ENCODE measurements at places on chromosomes 16 and 17. TPM values are rescaled to one million over a fixed set of nuclear protein-coding genes. Genes with fewer than 3 reads are reported as not detected.

Gene CFAP97D1
- polyA plus RNA-seq = not detected

Gene CENPX
- polyA plus RNA-seq = 83.2 TPM

GRCh38 chr16:87951552-87952538 lies 611 bp downstream of the BANP start:
- DNase-seq = peak; percentile 54

- no peak for DNase-seq
Measured at GRCh38 chr17:59651346-59651745, 31.7 kb downstream of the CLTC start.

GRCh38 chr16:23523876-23524385 lies 13.6 kb upstream of the GGA2 start:
- DNase-seq = no peak

DNA sequence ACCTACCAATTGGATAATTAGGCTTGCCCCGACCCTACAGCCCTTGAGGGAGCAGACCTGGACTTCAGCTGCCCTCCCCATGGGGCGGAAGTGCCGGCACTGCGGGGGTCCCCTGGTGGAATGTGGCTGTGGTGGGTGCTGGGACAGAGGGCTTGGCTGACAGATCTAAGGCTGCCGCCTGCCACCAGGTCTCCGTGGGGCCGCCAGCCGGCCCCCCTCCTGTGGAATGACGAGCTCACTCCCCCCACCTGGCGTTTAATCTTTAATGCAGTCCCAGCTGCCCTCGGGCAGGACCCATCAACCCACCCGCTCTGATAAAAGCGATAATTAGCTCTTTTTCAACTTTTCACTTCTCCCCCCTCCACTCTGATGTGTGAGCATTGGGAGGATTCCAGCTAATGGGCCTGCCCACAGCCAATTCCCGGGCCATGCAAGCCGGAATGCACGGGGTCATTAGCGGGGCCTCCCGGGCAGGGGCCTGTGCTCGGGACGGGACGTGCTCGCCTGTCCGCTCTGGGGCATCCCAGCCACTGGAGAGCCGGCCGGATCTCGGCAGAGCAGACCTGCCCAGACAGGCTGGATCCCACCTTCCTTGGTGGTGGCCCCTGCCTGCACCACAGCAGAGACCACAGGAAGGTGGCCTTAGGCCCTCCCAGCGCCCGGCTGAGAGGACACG lies 28.3 kb upstream of the GOSR2 start:
- DNase-seq = no peak

DNA sequence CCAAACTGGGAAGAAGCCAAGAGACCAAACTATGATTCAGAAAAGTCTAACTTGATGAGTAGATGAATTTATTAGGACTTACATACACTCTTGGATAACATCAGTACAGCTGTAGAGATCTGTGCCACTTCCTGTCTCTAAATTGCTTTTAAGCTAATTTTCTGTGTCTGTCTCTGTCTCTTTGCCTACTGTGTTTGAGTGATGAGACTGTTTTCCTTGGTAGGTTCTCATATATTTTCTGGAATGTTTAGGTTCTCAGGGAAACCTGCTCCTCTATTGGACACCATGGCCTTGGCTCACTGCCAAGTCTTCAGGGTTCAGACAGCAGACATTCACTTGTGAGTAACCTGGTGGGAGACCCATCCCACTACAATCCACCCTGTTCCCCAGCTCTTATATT lies 103.5 kb upstream of the KIF2B start:
- DNase-seq = peak; percentile 7

DNA sequence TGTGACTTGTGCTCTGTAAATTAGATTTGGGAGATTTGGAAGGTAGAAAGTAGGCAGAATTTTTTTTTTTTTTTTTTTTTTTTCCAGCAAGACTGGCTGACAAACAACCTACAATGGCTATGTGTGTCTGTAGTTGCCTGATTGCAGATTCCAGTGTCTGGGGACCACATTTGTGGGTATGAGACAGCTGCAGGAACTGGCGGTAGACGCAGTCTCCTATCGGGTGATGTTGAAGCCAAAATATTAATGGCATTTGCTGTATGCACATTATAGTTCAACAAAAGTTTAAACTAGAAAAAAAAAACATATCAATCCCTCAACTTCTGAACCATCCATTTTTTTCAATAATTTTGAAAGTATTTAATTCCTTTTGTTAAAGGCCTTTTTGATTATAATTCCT lies 665.2 kb downstream of the TOX3 start:
- DNase-seq = no peak

DNA sequence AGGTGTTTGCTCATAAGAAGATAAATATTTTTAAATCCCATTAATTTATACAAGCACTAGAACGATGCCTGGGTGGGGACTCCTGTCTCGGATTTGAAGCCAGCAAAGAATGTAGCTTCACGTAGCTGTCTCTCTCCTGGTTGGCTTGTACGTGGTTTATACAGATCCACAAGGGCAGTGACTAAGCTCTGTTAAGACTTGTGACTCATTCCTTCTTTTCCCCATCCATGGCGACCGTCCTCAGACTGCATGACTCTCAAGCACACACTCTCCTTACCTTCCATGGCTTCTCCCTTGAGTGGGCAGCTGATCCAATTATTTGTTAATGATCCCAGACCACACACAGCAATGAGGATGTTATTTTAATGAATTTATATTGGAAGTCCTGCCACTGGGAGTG lies 679.7 kb upstream of the SOX9 start:
- peak; percentile 47 for DNase-seq

DNA sequence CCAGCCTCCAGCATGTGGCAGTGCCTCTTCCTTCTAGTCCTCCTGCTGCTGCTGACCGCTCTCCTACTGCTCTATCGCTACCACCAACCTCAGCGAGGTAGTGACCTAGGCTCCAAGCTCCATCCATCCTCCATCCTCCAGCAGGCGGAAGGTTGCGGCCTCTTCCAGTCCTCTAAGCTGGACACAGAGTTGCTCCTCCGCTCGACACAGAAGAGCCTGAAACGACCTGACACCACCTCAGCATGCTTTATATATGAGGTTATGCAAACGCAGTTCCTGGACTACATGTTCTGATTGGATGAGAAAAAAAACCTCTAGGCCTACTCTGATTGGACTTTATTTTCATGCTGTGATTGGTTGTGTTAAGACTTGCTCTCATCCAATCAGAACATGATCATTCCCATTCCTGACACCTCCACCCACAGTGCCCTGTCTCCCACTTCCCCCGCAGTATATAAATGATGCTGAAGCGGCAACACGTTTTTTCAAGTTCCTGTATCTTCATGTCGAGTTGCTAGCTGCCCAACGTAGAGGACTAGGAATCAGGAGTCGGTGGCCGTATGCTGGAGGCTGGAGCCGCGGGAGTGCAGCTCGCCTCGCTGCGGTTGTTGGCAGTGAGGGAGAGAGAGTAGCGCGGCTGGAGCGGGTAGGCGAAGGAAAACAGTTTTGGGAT lies 398.1 kb downstream of the KCNJ18 start:
- no peak for DNase-seq

- peak; percentile 76 for DNase-seq
Measured at GRCh38 chr16:28596840-28597691, at the start of gene SULT1A2. SULT1A2 (minus strand) TSS chr16:28597050; CDS start chr16:28595930, 1,120 bp downstream.

- no peak for DNase-seq
Measured at GRCh38 chr16:6446370-6446769, 886.3 kb upstream of the RBFOX1 start.

DNA sequence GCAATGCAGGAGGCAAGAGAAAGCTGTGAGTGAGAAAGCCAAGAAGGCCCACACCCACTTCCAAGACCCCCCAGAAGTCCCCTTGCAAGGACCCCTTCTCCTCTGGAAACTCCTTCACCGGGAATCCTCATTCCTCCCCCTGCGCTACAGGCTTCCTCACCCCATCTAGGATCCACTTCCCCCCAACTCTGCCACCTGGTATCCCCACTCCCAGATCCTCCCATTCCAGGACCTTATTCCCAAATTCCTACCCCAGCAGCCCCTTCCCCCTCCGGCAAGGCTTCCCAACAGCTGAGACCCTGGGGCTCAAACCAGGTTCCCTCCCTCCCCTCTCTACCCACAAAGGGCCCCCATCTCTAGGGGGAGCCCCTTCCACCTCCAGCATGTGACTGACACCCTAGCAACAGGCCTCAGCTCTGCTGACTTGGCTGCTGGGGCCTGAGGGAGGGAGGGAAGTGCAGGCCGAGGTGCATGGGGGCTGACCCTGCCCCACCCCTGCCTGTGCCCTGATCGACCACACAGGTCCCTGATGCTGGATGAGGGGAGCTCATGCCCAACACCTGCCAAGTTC lies 2.1 kb downstream of the HSF4 start:
- DNase-seq = no peak

- DNase-seq = peak; percentile 61
Measured at GRCh38 chr17:31787857-31788570, 71.0 kb downstream of the COPRS start.

GRCh38 chr17:2735896-2736295 lies 13.6 kb downstream of the CCDC92B start:
- DNase-seq = no peak

DNA sequence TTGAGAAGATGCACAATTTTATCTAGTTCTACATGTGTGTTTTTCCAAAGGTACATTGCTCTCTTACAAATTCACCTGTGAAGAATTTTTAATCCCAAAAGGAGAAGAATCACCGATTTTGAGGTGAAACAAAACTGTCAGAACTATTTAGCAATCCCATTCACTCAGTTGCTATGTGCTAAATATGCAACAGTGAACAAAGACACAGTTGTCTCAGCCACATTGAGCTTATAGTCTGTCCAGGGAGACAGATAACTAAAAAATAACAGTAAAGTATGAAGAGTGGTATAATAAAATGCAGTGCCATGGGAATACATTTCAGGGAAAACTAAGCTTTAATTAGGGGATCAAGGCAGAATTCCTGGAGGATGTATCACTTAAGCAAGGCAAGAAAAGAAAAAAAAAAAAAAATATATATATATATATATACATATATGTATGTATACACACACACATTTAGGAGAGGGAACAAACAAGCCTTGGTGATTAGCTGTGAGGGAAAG lies 110.4 kb downstream of the SPAG9 start:
- DNase-seq = no peak

DNA sequence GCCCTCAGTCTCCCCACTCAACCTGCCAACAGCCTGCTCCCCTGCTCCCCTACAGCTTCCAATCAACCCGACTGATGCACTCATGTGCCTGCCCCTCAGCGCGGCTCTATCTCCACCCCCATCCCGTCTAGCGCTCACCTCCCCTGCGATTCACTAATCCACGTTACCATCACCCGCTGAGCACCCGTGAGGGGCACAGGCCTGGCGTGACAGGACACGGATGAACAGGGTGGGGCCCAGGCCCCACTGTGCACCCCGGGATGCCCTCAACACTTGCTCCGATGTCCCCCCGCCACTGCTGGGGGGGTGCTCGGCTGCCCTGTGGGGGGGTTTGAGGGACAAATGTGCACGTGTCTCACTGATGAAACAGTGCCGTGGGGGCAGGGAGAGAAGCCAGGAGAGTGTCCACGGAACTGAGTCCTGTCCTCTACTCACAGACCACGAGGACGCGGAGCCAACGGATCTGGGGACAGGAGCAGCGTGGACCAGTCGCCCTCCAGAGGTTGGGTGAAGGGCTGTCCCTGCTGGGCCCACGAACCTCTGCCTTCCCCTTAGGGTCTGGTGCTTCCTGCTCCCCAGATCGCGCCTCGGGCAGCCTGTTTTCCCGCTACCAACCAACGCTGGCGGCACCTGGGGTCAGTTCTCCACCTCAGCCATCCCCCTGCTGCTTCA lies 66.7 kb downstream of the RPH3AL start:
- DNase-seq = no peak

DNA sequence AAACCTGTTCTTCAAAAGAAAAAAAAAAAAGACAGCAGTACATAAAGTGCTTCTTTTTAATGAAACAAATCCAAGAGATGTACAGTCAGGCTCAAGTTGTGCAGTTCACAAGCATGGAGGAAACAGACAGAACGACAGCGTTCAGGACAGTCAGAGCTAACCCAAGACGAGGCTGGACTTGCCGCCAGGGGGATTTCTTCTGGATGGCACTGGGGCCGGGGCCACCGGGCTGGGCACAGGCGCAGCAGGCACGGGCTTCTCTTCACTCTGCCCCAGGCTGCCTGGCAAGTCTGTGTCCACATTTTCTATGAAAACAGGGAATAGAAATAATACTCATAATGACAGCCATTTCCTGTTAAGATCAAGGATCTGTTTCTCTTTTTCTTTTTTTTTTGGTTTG lies 4.4 kb upstream of the NT5C start:
- no peak for DNase-seq

- no peak for DNase-seq
Measured at GRCh38 chr17:5380491-5381135, 38.8 kb downstream of the NUP88 start.

- DNase-seq = no peak
Measured at GRCh38 chr16:89114159-89114981, 20.7 kb downstream of the ACSF3 start.
